ENCODE measurements at places on chromosomes 5 and 9.

DNA sequence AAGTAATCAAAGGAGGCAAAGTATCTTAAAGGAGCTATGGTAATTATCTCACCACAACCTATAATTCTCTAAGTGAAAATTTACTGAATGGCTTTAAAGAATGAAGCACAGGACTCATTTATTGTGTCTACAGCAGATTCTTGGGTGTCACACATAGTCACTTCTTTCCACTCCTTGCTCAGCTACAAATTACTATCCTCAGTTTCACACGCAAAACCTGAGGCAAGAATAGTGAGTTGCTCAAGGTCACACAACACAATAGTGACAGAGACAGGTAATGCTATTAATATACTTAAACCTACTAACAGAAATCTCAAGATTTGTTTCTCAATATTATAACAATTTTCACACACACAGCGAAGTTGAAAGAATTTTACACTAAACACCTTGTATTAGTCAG lies 120.9 kb upstream of the STK32A start:
- DNase-seq, result no peak

GRCh38 chr9:93222890-93223259 lies 38.9 kb downstream of the WNK2 start:
- DNase-seq, result no peak

DNA sequence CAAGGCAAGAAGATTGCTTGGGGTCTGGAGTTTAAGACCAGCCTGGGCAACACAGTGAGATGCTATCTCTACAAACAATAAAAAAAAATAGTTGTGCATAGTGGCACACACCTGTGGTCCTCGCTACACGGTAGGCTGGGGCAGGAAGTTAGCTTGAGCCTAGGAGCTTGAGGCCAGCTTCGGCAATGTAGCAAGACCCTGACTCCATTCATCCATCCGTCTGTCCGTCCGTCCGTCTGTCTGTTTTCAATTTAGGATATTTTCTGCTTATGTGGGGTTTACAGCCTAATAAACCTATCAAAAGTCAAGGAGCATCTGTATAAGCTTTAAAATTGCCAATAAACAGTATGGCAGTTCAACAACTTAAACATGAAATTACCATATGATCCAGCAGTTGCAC lies 19.7 kb downstream of the HMGCR start:
- no peak for DNase-seq

- DNase-seq, result no peak
Observed at GRCh38 chr5:123360201-123360571, 63.0 kb downstream of the CEP120 start.

- no peak for DNase-seq
Observed at GRCh38 chr5:127367029-127367428, 76.4 kb downstream of the MEGF10 start.

- no peak for DNase-seq
Observed at GRCh38 chr9:126326228-126327005, at the start of gene MVB12B. TSS of gene MVB12B (plus strand) at chr9:126326829. CDS start at chr9:126326930, 101 bp downstream.
